ENCODE measurements at places on chromosomes 13 and 19.
A peak's percentile ranks its signal among the peaks of the same experiment; 100 is the strongest.

- DNase-seq = no peak
Observed at GRCh38 chr13:30873499-30873898, 32.6 kb upstream of the MEDAG start.

DNA sequence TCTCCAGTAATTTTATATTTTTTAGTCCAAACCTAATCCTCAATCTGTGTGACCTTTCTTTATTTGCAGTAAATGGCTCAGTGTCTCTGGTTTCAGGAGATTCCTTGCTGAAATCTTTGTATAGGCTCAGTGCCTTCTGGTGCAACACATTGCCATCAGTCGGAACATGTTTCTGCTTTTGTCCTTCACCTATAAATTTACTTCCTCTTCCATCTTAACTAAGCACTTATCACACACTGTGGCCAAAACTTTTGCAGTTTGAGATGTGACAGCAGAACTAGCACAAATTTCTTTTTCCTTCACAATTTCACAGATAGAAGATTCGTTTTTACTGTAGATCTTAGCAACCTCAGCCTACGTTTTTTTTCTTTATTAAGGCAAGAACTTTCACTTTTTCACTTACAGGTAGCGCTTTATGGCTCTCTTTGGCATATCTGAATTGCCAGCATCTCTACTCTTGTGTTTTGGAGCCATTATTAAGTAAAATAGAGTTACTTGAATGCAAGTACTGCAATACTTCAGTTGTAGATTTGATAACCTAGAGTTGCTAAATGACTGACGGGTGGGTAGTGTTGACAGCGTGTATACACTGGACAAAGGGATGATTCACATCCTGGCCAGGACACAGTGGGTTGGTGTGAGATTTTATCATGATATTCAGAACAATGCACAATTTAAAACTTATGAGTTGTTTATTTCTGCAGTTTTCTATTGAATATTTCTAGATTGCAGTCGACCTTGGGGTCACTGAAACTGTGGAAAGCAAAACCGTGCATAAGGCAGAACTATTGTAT lies 44.3 kb downstream of the NDFIP2 start:
- DNase-seq = no peak

DNA sequence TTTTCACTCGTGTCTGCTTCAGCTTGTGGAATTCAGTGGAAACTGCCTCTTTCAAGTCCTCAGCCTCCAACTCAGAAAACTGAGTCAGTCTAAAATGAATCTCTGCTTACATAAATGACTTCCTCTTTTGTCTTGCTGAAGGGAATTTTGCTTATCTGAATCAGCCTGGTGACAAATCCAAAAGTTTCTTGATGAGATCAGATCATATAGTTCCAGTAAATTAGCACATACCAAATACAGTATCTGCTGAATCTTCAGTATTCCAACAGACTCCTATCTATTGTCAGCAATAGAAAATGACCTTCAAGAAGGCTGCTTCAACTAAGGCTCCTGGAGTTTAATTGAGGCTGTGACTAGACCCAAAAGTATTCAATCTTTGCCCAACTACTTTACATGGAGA lies 290.0 kb downstream of the MZT1 start:
- peak; percentile 39 for DNase-seq

DNA sequence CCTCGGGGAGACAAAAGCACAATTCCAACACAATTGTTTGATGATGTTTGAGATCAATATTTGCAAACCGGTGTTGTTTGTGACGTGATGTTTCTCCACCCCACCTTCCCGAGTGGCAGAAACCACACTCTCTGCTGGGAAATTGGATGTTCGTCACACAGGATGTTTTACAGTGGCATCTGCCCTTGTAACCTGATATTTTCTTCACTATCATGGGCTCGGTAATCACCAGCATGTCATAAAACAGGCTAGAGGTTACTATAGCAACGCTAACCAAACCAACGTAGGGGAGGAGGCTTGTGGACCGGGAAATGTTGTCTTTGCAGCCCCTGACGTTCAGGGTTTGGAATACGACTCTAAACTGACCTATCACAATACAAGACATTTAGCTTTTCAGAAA lies 454.5 kb downstream of the IRS2 start:
- DNase-seq = peak; percentile 34

- no peak for DNase-seq
Observed at GRCh38 chr19:49413348-49413747, 9.9 kb downstream of the PTH2 start.

GRCh38 chr13:86579662-86580061 lies 780.4 kb upstream of the SLITRK6 start:
- no peak for DNase-seq

GRCh38 chr13:73754241-73754640 lies 380.0 kb downstream of the KLF12 start:
- DNase-seq = no peak

Measured in AG08395 (cell line).